ENCODE measurements at places on chromosomes 12 and 14.

- no peak overlapping the region for H3K27ac ChIP-seq
- peak overlapping the region; percentile 44 for H3K4me3 ChIP-seq
- H3K27me3 ChIP-seq, result no peaks in the 10 kb centered on the region
- no peak for DNase-seq
- H3K36me3 ChIP-seq, result no peaks in the 10 kb centered on the region
Measured at GRCh38 chr12:109777544-109777943, 55.7 kb downstream of the TRPV4 start.

DNA sequence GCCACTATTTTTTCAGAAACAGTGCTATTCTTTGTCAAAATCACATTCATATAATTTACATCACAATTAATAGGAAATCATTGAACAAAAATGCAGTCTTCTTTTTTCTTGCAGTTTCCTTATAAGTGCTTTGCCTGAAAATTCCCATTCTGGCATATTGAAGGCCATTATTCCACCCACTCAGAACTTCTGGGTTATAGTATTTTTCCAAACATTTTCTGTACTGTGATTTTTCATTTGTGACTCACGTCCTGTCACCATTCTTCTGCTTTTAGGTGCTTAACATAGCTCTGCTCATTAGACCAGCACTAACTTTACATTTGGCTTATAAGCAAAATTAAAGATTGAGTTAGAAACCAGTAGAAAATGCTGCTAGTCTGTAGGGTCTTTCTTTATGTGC lies 241.0 kb upstream of the NPAS3 start:
- no peaks in the 10 kb centered on the region for H3K27me3 ChIP-seq
- H3K4me3 ChIP-seq, result no peak overlapping the region
- DNase-seq, result no peak
- no peak overlapping the region for H3K27ac ChIP-seq
- H3K4me1 ChIP-seq, result no peaks in the 10 kb centered on the region

DNA sequence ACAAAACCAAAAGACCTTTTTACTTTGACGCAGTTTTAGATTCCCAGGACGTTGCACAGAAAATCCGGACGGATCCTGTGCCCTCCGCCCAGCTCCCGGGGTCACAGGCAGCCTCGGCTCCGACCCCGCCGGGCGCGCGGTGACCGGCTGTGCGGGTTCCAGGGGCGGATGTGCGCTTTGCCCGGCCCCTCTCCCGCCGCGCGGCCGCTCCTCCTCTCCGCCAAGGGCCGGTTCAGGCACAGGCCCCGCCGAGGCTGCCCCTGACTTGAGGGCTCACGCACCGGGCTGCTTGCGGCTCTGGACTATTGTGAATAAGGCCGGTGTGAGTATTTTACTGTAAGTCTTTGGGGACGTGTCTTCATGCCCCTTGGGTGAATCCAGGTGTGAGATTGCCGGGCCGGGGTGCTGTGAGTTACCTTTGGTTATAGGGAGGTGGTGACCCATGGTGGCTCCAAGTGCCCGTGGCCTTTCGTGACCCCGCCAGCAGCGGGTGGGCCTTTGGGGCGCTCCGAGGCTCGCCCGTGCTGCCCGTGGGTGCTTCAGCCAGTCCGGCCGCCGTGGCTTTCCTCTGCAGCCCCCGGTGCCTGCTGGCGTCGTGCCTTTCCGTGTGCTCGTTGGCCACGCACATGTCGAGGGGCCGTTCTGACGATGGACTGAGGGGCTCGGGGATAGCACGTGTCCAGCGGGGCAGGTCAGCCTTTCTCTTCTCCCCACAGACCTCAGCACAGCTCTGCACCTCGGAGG lies 45.9 kb downstream of the NOC4L start:
- H3K36me3 ChIP-seq, result no peaks in the 10 kb centered on the region
- H3K27ac ChIP-seq, result no peak overlapping the region
- peaks cover 3% of the 10 kb centered on the region for H3K4me1 ChIP-seq
- no peak for DNase-seq
- H3K4me3 ChIP-seq, result peak overlapping the region; percentile 29

DNA sequence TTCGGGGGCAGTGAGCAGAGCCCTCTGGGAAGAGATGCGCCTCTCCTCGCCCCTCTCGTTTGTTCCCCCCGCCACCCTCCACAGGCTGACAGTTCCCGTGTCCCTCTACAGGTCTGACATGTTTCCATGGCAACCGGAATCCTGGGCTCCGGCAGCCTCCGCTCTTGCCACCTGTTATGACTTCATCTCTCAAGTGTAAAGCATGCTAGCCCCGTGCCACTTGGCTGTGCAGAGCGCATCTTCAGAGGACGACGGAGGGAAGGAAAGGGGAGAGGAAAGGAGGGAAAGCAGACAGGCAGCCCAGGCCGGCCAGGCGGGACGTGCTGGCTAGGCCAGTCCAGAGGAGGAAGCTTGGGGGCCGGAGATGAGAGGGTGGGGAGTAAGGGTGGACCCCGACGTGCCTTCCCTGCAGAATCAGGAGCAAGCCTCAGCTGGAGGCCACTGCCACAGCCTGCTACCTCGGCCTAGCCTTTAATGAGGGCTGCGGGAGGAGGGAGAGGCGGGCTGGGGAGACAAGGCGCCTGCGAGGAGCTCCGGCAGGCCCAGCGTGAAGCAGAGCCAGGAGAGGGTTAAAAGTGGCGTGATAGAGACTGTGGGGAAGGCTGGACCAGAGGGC lies 214.3 kb downstream of the DPF3 start:
- H3K36me3 ChIP-seq, result no peaks in the 10 kb centered on the region
- no peak for DNase-seq
- no peaks in the 10 kb centered on the region for H3K27me3 ChIP-seq
- H3K4me3 ChIP-seq, result no peak overlapping the region

DNA sequence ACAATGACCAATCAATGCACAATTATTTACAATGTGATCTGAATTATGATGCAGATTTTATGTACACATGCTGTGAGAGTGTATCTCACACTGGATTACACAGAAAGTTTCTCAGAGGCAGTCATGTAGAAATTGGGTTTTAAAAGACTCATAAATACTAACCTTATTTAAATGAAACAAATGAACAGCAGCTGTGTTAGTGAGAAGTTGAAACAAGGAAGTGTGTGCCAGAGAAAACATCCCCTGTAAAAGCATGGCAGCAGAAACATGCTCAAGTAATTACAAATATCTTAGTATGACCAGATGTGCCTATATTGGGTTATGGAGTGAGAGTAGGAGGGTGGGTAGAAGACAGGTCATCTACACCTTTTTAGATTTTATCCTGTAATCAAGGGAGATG lies 723.7 kb downstream of the C12orf50 start:
- no peaks in the 10 kb centered on the region for H3K4me1 ChIP-seq
- DNase-seq, result no peak
- H3K36me3 ChIP-seq, result no peaks in the 10 kb centered on the region
- H3K27me3 ChIP-seq, result no peaks in the 10 kb centered on the region
- no peak overlapping the region for H3K27ac ChIP-seq

DNA sequence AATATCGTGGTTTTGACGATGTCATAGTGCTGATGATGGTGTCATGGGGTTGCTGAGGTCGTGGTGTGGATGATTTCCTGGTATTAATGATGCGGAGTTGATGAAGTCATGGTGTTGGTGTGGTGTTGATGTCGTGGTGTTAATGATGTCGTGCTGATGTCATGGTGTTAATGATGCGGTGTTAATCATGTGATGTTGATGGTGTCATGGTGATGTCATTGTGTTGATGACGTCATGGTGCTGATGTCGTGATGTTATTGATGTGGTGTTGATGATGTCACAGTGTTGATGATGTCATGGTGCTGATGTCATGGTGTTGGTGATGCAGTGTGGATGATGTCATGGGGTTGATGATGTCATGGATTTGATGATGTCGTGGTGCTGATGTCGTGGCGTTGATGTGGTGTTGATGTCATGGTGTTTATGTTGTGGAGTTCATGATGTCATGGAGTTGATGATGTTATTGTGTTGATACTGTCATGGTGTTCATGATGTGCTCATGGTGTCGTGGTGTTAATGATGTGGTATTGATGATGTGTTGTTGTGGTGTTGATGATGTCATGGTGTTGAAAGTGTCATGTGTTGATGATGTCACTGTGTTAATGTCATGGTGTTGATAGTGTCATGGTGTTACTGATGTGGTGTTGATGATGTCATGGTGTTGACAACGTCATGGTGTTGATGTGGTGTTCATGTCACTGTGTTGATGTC lies 48.5 kb upstream of the RIMBP2 start:
- H3K27ac ChIP-seq, result no peak overlapping the region
- no peak for DNase-seq
- H3K4me1 ChIP-seq, result peaks cover 14% of the 10 kb centered on the region
- no peaks in the 10 kb centered on the region for H3K36me3 ChIP-seq
- H3K27me3 ChIP-seq, result peaks cover 3% of the 10 kb centered on the region
- no peak overlapping the region for H3K4me3 ChIP-seq
